ENCODE measurements at places on chromosomes 6 and 20.
A peak's percentile ranks its signal among the peaks of the same experiment; 100 is the strongest.

GRCh38 chr6:98644063-98644462 is 190.3 kb upstream of the POU3F2 start:
- DNase-seq = no peak

GRCh38 chr6:3377536-3378397 is 79.1 kb downstream of the SLC22A23 start:
- no peak for DNase-seq

DNA sequence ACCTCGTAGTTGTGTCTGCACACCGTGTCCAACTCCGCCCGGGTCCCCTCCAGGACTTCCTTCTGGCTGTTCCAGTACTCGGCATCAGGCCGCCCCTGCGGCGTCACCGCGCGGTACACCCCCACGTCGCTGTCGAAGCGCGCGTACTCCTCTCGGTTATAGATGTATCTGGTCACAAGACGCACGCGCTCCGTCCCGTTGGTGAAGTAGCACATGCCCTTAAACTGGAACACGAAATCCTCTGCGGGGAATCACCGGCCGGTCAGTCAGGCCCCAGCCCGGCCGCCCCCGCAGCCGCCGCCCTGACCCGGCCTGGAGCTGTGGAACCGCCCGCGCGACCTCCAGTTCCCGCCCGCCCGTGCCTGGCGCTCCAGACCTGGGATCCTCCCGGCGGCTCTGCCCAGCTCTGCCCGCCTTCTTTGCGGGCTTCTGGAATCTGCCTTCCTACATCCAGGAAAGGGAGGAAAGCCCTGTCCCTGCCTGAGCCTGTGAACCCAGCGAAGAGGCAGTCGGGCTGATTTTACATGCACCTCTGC is 1.6 kb downstream of the HLA-DQB1 start:
- DNase-seq = no peak

DNA sequence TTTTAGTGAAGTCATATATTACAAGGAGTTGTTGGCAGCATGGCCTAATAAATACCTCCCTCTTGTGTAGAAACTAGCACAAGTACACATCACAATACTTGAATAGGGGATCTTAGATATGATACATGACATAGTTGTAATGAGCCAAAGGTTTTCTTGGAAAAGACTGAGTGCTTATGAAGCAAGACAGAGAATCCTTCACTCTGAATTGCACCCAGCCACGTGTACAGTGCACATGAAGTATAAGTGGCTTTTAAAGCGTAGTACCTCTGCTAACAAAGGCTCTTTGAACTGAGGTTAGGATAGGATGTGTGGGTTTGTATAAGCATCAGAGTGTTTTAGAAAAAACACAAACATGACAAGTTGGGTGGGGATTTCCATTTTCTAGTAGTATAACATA is 145.5 kb upstream of the STMND1 start:
- DNase-seq = no peak

- DNase-seq = peak; percentile 45
Measured at GRCh38 chr20:32278199-32278643, 770 bp downstream of the KIF3B start.

- no peak for DNase-seq
Measured at GRCh38 chr6:16832043-16832567, 70.8 kb upstream of the ATXN1 start.

DNA sequence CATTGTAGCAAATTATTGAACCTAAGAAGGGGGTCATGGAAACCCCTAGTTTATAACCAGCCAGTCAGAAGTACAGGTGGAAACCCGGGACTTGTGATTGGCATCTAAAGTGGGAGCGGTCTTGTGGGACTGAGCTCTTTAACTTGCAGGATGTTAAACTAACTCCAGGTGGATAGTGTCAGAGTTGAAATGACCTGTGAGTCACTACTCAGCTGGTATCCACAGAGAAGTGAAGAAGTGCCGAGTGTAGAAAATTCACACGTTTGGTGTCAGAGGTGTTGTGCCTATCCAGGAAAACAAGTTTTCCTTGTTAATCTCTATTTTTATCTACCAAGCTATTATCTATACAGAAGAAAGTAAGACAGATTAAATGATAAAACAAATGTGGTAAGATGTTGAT is 179.7 kb downstream of the ADGRG6 start:
- no peak for DNase-seq

DNA sequence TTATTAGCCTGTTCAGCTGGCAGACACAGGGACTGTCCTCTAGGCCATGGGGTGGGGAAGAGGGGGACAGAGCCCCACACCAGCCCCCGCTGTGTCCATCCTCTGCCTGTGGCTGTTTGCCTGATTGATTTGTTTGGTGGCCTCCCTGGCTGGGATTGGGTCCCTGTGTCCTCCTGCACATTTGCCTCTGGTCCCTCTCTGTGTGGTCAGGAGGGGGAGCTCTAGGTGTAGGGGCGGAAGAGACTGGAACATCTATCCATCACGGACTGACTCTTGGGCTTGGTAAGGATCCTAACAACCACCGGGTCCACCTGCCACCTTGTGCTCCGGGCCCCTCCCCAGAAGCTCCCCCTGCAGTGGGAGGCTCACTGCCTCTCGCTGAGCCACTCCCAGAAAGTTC is 38.4 kb upstream of the CCDC167 start:
- no peak for DNase-seq

DNA sequence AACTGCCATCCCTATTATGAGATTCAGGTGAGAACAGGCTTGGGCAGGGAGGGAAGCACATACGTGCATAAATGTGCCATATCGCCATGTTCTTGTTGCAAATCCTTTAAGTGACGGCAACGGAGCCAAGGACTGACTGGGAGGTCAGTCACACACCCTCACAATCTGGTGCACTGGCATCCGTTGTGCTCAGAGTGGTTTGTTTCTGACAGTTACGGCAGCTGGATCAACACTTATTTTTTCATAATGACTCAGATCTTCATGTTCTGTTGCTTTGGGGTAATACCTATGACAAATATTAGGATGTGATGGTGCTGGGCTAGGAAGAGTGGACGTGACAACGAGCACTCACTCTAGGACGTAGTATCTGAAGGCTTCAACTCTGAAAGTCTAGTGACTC is 56.2 kb upstream of the PREP start:
- peak; percentile 27 for DNase-seq

- DNase-seq = no peak
Measured at GRCh38 chr6:160391419-160392116, 43.4 kb downstream of the SLC22A3 start.

- no peak for DNase-seq
Measured at GRCh38 chr20:42402455-42402854, 784.3 kb upstream of the CHD6 start.

DNA sequence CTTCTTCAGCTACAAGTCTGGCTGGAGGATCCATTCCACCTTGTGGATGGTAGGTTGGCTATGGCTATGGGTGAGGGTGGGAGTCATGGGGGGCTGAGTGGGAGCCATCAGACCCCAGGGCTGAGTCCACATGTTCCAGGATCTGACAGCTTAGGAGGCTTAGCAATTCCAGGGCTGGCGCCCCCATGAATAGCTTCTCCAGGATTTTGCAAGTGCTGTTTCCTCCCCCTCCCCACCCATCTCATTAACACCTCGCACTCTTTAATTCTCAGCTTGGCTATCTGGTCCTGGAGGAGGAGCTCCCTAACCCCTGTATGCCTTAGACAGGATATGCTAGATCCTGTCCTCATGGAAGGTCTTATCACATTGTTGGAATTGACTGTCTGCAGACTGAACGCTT is 39.0 kb upstream of the ANGPT4 start:
- no peak for DNase-seq

GRCh38 chr20:23003077-23003635 is 32.0 kb upstream of the SSTR4 start:
- DNase-seq = no peak

- DNase-seq = no peak
Measured at GRCh38 chr6:20687494-20687893, 153.2 kb downstream of the CDKAL1 start.

All from CD4-positive, alpha-beta T cell treated with Interleukin-15 for 1 hour (primary cell).